Fibroblast of pulmonary artery (primary cell): ENCODE measurements at places on chromosomes 2 and 18.

- no peak for DNase-seq
Observed at GRCh38 chr18:69469444-69469919, 68.8 kb downstream of the DOK6 start.

DNA sequence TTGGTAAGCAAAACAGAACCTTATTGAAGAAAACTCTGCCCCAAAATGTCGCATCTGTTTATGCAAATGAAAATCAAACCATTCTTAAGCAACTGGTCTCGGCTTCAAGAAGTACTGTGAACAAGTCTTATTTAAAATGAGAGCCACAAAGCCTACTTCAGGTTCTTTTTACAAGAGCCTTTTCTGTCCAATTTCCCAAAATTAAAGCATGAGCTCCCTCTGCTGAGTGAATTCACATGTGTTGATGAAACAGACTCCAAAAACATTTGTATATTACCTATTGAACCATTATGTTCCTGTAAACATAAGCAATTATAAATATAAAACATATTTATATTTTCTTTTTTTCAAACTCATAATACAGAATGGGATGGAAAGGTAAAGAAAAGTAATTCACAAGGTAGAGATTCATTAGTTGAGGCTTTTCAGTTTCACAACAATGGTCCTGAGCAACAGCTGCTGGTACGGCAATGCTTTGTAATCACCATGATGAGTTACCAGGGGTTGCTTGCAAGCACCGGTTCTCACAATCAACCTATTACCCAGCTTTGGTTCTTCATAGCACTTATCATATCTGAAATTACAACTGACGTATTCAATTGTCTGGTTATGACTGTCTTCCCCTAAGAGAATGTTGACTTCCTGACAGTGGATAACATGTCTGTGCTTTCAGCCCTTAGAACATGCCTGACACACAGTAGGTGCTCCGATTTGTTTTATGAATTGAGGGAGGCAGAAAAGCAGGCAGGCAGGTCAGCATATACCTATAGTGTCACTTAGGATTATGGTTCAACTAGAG is 108.4 kb upstream of the BZW1 start:
- DNase-seq: peak; percentile 90

DNA sequence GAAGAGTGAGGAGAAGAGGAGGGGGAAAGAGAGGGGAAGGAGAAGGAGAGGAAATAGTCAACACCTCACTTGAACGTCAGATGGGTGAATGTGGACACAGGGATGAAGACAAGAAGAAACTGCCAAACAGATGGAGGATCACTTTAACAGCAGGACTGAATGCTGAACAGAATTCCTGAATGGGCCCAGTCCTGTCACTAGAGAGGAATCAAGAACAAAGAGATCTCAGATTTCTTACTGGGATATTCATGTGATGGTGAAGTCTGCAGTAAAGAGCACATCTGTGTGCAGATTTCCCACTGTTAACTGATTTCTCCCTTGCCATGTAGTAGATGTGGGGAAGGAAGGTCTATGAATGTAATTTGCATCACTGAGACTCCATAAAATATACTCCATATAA is 135.4 kb downstream of the L3MBTL4 start:
- DNase-seq: no peak

DNA sequence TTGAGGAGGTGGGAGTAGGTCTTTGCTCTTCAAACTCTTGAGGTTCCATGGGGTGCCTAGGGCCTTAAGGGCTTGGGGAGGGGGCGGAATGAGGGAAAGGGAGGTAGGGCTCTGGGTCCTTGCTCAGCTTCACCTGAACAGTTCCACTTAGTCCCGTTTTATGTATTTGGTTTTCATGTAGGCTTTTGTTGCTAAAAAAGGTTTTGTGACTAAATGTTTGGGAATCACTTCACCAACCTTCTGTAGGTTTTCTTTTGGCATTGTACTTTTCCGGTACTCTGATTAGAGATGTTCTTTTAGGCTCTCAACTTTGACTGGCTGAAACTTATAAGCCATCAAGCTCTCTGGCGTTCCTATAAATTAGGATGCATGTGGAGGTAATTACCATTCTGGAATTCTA is 108.1 kb downstream of the MYCN start:
- DNase-seq: no peak

- peak; percentile 53 for DNase-seq
Observed at GRCh38 chr2:231241755-231242507, 43.5 kb downstream of the ARMC9 start.

- DNase-seq: peak; percentile 57
Observed at GRCh38 chr2:48398285-48399002, 131.5 kb upstream of the STON1 start.

DNA sequence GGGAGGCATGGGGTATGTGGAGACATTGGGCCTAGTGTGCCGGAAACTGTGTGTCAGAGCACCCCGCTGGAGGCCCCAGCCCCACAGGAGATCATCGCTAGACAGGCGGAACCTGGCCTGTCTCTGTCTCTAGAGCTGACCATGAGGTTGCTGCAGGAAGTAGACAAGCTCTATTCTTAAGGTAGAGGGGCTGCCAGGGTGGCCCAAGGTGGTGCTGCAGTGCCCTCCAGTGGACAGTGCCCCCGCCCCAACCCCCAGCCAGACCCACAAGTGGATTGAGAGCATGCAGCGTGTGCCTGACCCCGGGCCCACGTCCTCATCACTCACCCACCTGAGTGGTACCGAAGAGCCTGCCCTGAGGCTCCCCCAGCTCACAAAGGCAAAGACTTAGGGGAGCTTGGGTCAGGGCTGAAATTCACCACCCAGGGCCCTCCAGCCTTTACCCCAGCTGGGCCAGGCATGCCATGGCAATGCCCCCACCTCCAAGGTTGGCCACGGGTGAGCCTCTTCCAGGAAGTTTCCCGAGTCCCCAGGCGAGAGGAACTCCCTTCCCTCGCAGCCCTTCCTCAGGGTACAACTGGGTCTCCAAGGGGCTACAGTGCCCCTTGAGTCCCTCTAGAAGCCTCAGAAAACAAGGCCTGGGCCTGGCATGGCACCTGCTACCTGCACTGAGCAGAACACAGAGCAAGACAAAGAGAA is 155.0 kb downstream of the TTC32 start:
- no peak for DNase-seq

DNA sequence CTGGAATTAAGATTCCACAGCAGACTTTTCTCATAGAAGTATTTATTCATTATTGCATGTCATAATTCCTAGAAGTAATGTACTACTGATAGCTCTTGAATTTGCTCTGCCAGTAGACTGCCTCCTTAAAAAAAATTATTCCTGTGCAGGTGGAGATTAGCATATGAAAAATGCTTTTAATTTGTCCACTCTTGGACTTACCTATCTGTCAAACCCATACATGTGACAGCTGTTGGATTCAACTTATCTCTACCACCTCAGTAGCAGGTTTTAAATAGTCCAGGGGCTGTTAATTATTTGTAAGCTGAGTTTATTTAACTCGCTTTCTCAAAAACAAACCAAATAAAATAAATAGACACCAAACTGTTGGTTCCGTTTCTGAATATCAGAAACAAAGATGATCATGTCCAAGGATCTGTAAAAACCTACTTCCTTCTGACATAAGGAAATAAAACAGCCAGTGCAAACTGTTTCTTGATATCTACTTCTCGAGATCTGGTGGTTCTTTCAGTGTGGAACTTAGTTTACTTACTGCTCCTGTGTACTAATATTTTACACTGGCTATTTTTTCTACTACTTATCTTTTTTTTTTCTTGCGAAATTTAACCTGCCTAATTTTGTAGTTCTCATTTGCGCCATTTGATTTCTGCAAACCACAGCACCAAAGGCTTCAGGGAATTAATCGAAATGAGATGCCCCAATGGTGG is 44.2 kb downstream of the ZEB2 start:
- no peak for DNase-seq

GRCh38 chr18:55064073-55064472 is 104.8 kb upstream of the CCDC68 start:
- no peak for DNase-seq

GRCh38 chr2:230893338-230893737 is 28.6 kb downstream of the ITM2C start:
- DNase-seq: no peak

- no peak for DNase-seq
Observed at GRCh38 chr2:55498582-55498981, 20.9 kb upstream of the CFAP36 start.

GRCh38 chr2:154696369-154696768 is 2.1 kb upstream of the KCNJ3 start:
- no peak for DNase-seq

- peak; percentile 26 for DNase-seq
Observed at GRCh38 chr2:149991576-149991975, 404.0 kb upstream of the MMADHC start.

- DNase-seq: peak; percentile 3
Observed at GRCh38 chr18:6628187-6628586, 101.3 kb upstream of the ARHGAP28 start.

DNA sequence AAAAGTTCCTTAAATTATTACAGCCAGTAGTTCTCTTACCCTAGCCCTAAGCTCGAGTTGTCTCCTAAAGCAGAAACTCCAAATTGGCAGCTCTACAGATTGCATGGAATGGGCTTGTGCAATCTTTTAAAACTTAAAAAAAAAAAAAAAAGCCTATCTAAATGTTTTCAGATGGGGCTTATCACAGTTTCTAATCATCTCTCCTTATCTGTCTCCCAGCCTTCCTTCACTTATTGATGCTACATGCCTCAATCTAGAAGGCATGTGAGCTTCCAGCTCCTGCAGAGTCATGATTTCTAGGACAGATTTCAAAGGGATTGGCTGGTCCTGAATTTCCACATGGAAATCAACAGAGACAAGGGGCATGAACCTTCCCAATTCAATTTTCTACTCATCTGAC is 33.1 kb upstream of the PELI1 start:
- DNase-seq: peak; percentile 54

DNA sequence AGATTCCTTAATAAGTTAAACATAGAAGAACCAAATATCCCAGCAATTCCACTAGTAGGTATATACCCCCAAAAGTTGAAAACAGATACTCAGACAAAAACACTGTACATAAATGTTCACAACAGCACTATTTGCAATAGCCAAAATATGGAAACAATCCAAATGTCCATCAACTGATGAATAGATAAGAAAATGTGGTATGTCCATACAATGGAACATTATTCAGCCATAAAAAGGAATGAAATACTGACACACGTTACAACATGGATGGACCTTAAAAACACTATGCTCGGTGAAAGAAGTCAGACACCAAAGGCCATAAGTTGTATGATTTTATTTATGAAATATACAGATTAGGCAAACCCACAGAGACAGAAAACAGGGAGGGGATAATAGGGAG is 12.5 kb downstream of the TMEM178A start:
- no peak for DNase-seq

- no peak for DNase-seq
Observed at GRCh38 chr2:203431391-203432185, 103.4 kb downstream of the ABI2 start.

DNA sequence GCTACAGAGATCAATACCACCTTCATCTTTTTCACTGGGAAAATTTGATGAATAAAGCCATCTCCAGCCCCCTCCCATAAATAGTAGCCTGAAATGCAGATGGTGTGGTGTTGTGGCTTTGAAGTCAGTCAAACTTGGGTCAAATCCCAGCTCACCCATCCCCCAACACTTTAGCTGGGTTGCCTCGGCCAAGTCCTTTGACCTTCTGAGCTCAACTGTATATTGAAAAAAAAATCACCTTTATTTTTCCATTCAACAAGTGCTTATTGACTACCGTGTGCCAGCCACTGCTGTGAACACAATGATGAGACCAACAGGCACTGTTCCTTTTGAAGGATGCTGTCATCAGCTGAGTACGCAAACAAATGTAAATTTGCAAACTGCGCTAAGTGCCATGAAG is 35.1 kb upstream of the NTSR2 start:
- DNase-seq: no peak

DNA sequence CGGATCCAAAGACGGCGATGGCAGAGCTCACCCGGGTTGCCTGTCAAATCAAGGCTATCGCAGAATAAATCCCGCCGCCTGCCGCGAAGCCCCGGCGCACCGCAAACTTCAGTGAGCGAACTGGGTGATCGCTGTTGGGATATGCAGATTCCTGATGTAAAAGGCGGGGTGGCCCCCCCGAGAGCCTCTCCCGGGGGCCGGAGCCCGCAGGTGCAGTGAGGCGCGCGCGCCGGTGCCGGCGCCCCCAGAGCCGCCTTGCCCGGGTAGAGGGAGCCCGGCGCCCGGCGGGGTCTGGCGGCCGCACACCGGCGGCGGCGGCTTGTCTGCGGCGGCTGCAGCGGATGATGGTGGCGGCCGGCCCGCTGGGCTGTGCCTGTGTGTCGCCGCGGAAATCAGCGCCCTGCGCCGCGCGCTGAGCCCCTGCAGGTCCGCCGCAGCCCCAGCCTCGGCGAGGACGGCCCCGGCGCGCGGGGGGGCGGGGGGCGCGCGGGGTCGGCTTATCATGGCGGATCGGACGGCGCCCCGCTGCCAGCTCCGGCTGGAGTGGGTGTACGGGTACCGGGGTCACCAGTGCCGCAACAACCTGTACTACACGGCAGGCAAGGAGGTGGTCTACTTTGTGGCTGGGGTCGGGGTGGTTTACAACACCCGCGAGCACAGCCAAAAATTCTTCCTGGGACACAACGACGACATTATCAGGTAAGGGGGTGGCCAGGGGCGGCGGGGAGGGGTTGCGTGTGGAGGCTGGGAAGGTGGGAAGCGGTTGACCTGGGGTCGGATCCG is 1.3 kb downstream of the EML6 start:
- no peak for DNase-seq

DNA sequence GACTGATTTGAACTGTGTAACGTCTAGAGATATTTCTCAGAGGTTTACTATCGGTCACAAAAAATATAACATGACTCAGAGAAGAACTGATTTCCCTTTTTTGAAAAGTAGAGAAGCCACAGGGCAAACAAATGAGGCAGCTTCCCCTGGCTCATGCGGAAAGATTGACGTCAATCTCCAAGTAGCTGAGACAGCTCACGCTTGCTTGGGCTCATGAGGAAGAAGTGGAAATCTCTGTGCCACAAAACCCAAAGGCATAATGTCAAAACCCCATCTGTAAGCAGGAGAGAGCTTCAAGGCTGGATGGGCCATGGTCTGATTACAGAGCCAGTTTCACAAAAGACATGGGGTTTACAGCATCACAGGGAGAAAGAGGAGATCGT is 188.1 kb downstream of the ARL4C start:
- peak; percentile 52 for DNase-seq

- no peak for DNase-seq
Observed at GRCh38 chr2:13332060-13332459, 615.3 kb downstream of the TRIB2 start.

GRCh38 chr2:213490087-213490486 is 205.8 kb downstream of the SPAG16 start:
- no peak for DNase-seq

DNA sequence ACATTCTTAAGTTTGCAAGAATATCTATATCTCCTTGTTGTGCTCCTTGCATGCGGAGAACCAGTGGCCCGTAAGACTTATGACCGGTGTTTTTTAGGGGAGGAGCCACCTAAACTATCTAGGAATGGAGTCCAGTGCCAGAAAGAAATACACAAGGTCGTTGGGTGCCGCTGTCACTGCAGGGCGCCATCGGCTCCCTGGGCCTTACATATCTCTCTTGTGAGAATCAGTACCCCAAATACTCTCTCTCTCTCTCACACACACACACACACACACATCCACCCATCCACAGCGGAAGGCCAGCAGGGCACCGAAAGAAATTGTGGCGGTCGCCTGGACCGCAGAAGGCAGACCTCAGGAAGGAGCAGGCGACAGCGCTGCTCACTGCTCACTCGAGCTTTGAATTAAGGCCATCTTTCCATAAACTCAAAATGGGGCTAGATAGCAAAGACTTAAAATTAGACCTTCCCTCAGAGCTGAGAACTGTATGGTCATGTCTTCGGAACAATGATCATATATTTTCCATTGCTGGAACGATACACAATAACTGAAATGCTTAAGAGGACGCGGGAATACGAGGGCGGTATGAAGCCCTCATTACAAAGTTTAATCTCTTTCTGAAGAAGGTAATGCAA is 10.4 kb downstream of the NR4A2 start:
- DNase-seq: peak; percentile 24
